ENCODE measurements at places on chromosomes 3 and 15. TPM values are rescaled to one million over a fixed set of nuclear protein-coding genes. Genes with fewer than 3 reads are reported as not detected.

SPINK8 gene
- not detected for total RNA-seq

HRG gene
- total RNA-seq: not detected

CCR1 gene
- 1.3 TPM for total RNA-seq

TMC3 gene
- not detected for total RNA-seq

ABHD17C gene
- 151 TPM for total RNA-seq

C2CD4A gene
- total RNA-seq: 0.22 TPM

GAP43 gene
- total RNA-seq: 2.1 TPM

DTWD1 gene
- total RNA-seq: 17.8 TPM

KBTBD13 gene
- not detected for total RNA-seq

TICRR gene
- 4.4 TPM for total RNA-seq

PIGZ gene
- 92.6 TPM for total RNA-seq

CCDC39 gene
- not detected for total RNA-seq

AP3B2 gene
- total RNA-seq: 1.9 TPM

GOLGA6A gene
- total RNA-seq: not detected

NEK10 gene
- 0.98 TPM for total RNA-seq

CHRM5 gene
- not detected for total RNA-seq

STAG1 gene
- total RNA-seq: 56.2 TPM

ADGRG7 gene
- 11.7 TPM for total RNA-seq

SENP8 gene
- total RNA-seq: 2.7 TPM

SPESP1 gene
- 4.8 TPM for total RNA-seq

ANKRD34C gene
- total RNA-seq: not detected

MYD88 gene
- 76.4 TPM for total RNA-seq

ZCWPW2 gene
- total RNA-seq: 0.42 TPM

AADACL2 gene
- total RNA-seq: 0.11 TPM

ADAMTSL3 gene
- 8.7 TPM for total RNA-seq

SATB1 gene
- 27.2 TPM for total RNA-seq

UPK1B gene
- not detected for total RNA-seq

PDCD7 gene
- total RNA-seq: 14.9 TPM

TMEM115 gene
- total RNA-seq: 48.3 TPM

PP2D1 gene
- total RNA-seq: not detected
